Forelimb muscle (tissue), 1 donor: ENCODE measurements at places on chromosomes 7 and 10. TPM values are rescaled to one million over a fixed set of nuclear protein-coding genes. Genes with fewer than 3 reads are reported as not detected.

The CDC14C gene
- not detected for polyA plus RNA-seq

The HKDC1 gene
- not detected for polyA plus RNA-seq

The GIMAP6 gene
- 14.0 TPM for polyA plus RNA-seq

The EGFR gene
- 20.1 TPM for polyA plus RNA-seq

The ZNF804B gene
- not detected for polyA plus RNA-seq

The NUPR2 gene
- not detected for polyA plus RNA-seq

The IFIT1B gene
- polyA plus RNA-seq, result 0.53 TPM

The SLC26A5 gene
- 0.13 TPM for polyA plus RNA-seq

The ZNF398 gene
- polyA plus RNA-seq, result 7.4 TPM

The STAG3 gene
- 21.2 TPM for polyA plus RNA-seq

The PTPRZ1 gene
- 3.0 TPM for polyA plus RNA-seq

The SFRP4 gene
- 22.2 TPM for polyA plus RNA-seq

The PTN gene
- polyA plus RNA-seq, result 44.9 TPM

The CALML3 gene
- polyA plus RNA-seq, result 0.09 TPM

The MYO3A gene
- 0.59 TPM for polyA plus RNA-seq
